ENCODE measurements at places on chromosomes 5 and 9.
A peak's percentile ranks its signal among the peaks of the same experiment; 100 is the strongest.

- no peak for DNase-seq
These were observed 60.2 kb downstream of the OSTF1 start for GRCh38 chr9:75148561-75148960.

DNA sequence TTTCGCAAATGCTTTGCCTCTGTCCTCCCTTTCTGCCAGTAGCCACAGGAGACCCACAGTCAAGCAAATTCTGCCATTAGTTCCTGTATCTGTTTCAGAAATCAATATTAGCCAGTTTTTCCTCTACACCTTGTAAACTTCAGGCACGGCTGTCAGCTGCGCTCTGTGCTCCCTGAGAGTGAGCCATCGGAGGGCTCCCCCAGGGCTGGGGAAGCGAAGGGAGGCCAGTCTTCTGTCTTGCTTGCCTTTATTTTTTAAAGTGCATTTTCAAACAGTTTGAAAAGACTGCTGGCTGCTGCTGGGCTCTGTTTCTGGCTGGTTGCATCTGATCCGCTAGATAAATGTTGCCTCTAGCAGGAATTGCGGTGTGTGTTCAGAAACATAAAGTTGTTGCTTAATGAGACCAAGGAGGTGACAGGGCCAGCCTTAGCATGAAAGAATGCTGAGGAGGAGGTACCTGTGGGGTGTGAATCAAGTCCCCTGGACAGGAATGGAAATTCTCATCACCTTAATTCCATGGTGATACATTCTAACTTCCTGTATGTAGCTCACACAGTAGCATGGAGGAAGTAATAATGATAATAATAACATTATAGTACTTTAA is 421.7 kb upstream of the KIF2A start:
- DNase-seq = no peak

- DNase-seq = no peak
These were observed 199.4 kb downstream of the SREK1 start for GRCh38 chr5:66343370-66344071.

- DNase-seq = no peak
These were observed 235.7 kb downstream of the HSPA4 start for GRCh38 chr5:133287500-133287899.

DNA sequence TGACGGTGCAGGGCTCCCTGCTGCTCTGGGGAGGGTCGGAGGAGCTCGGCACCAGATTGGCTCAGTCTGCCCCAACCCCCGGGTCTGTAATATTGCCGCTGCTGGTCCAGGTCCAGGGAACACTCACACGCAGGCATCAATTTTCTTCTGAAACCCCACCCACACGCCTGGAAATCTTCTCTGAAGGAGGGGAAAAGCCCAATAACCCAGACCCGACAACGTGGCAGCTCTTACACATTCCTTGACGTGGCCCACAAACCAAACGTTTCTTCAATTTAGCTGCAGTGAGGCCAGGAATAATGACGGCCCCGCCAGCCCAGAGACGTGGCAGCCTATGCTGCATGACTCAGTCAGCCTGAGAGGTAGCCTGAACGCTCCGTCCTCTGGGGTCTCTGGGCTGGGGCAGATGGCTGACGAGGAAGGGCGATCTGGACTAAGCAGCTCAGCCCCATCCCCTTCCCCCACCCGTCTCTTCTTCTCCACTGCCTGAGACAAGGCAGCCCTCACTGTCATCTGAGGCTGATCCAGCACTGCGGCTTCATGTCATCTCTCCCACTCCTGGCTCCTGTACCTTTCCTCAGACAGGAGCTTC is 9.9 kb upstream of the SPARC start:
- no peak for DNase-seq

DNA sequence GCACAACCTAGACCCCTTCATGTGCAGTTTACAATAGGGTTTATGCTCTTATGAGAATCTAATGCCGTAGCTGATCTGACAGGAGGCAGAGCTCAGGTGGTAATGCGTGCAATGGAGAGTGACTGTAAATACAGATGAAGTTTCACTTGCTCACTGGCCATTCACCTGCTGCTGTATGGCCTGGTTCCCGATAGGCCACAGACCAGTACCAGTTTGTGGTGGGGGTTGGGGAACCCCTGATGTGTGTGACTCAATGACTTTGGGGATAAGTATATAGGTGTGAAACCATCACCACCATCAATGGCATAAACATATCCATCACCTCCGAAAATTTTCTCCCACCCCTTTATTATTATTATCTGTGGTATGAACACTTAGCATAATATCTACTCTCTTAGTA is 42.1 kb downstream of the TLR4 start:
- DNase-seq = no peak

DNA sequence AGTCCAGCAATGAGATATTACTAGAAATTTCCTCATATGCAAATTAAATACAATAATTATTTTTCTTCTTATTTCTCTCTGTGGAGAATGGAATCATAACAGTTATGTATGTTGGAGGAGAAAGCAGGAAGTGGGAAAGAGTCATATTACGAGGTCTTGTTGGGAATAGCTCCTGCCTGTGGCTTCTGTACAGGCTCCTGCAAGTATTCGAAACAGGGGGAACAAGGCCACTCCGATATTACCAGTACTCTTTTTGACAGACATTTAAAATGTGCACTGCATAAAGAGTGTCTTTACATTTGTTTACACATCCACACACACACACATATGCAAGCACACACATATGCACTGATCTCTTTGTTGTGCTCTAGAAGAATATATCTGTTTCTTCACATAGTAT is 812.0 kb upstream of the ZNF608 start:
- DNase-seq = no peak

GRCh38 chr9:133162861-133163503 is 732 bp downstream of the GBGT1 start:
- no peak for DNase-seq

DNA sequence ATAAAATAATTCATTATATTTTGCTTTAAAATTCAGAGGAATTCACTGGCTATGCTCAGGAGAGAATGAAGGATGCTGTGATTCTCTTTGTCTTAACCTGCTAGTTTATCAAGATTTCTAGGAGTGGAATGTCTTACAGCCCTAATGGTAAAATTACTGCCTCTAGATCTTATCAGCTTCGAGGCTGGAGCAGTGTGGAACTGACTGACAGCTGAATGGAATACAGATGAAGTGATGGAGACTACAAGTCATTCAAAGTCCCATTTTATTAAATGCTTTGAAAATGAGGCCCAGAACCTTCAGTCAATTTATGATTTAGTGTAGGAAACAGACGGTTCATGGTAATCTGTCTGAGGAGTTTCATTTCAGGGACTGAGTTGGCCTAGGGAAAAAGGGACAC is 202.1 kb downstream of the RFX3 start:
- DNase-seq = no peak

DNA sequence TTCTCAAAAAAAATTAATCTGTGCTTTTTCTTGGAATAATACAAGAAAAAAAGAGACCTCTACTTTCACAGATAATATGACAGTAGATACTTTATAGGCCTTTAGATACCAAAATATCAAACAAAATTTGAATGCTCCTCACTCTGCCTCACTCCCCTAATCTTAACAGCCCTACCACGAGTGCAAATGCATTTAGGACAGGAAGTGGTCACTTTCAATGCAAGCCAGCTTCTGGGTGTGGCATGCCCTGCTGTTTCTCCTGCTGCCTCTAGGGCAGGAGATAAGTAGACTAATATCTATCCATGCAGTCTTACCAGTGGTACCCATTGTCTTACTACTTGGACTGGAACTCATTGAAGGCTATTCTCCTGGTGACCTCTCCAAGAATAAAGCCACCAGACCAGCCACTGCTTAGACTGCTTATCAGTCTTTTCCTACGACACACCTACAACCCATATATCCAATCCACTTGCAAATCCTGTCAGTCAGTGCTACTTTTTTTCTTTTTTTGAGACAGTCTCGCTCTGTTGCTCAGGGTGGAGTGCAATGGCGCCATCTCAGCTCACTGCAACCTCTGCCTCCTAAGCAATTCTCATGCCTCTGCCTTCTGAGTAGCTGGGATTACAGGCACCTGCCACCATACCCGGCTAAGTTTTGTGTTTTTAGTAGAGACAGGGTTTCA is 23.0 kb downstream of the FRRS1L start:
- no peak for DNase-seq

DNA sequence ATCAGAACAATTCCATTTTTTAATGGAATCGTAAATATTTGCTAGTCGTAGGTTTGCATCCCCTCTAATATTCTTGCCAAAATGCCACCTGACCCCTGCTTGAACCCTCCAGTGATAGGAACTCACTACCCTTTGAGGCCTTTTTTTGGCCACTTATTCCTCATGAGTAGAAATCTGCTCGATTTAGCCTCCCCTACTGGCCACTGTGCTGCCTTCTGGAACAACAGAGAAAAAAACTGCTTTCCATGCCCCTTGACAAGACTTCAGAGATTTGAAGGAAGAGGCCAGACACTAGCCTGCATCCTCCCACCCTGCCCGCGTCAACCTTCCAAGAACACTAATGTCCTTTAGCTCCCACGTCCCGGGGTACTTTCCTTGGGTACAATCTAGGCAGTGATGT is 4.1 kb downstream of the CCDC69 start:
- DNase-seq = no peak

- DNase-seq = no peak
These were observed 189.3 kb downstream of the DEPDC1B start for GRCh38 chr5:60510663-60511062.

- no peak for DNase-seq
These were observed 345.4 kb upstream of the EFNA5 start for GRCh38 chr5:108016101-108016500.

GRCh38 chr5:52947208-52947607 is 41.9 kb upstream of the ITGA2 start:
- DNase-seq = no peak

GRCh38 chr5:141814064-141814964 is 63.9 kb downstream of the PCDH1 start:
- peak; percentile 8 for DNase-seq

DNA sequence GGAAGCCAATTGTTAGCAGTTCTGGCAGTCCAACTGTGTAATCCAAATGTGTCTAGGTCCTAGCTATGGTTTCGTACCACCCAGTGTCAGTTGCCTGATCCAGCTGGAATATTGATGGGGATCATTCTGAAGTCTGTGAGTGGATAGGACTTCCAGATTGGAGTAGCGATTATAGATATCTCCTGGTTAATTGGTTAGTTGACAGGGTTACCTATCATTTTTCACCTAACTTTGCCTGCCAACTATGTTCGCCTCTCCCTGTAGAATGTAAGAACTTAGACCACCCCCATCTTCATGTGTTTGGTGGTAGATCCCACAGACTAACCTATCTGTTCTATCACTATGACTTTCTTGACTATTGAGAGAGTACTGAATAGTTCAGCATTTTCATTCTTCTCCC is 59.9 kb downstream of the TEK start:
- DNase-seq = no peak

GRCh38 chr5:151612689-151613427 is 21.7 kb upstream of the FAT2 start:
- DNase-seq = peak; percentile 7

- no peak for DNase-seq
These were observed 103.2 kb downstream of the MED27 start for GRCh38 chr9:131976157-131977108.

- DNase-seq = no peak
These were observed 32.4 kb upstream of the CTNNA1 start for GRCh38 chr5:138720840-138721239.

- DNase-seq = no peak
These were observed 76.4 kb downstream of the HAPLN1 start for GRCh38 chr5:83644301-83644700.

DNA sequence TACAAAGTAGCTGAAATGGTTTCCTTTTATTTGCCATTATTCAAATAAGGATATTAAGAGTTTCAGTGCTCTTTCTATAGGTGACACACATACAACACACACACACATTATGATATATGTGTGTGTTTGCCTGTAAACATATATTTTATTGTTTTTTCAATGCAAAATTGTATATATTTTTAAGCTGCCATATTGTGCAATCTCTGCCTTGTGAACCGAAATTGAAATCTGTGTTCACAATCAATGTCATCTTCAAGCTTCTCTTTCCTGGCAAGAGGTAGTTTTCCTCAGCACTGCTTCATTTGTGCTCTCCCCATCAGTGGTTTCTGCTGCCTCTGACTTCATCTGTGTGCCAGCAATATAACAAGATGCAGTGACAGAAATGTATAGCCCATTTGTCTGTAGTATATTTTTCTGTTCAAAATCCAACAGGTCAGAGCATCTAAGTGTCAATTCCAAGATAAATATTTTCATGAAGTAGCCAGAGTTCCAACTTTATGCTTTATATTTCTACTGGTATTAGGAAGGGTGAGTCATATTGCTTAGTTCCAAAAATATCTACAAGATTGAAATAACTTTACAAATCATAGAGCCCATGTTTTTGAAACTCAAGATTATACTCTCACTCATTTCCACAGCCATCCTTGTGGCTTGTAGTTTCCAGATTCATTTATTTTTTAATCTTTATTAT is 1704.8 kb upstream of the CDH9 start:
- DNase-seq = no peak

DNA sequence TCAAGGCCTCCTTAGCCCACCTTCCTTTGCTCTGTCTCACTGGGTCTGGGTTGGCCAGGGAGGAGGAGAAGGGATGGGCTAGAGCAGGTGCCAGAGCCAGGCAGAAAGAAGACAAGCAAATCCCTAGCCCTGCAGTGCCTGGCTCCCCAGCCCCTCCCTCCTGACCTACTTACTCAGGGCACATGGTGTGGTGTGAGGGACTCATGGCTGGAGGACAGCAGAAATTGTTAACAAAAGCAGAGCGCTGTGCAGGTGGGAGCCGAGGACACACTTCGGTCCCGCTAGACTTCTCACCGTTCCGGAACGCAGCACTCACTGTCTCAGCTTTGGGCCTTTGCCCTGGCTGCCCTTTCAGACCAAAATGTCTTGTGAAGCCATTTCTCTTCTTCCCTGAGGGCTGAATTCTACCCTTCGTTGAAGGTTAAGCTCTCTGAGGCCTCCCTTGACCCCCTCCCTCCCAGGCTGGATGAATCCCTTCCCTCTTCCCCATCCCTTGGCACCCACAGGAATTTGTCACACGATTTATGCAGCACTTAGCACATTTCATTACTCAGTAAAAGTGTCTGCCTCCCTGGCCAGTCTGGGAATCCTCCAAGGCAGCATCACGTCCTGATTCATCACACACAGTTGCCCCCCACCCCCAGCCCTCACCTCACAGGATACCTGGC is 263.9 kb upstream of the TRPC7 start:
- DNase-seq = no peak

GRCh38 chr5:6356578-6357164 is 21.7 kb downstream of the MED10 start:
- no peak for DNase-seq

GRCh38 chr5:56735849-56736641 is 79.3 kb upstream of the MAP3K1 start:
- DNase-seq = no peak

DNA sequence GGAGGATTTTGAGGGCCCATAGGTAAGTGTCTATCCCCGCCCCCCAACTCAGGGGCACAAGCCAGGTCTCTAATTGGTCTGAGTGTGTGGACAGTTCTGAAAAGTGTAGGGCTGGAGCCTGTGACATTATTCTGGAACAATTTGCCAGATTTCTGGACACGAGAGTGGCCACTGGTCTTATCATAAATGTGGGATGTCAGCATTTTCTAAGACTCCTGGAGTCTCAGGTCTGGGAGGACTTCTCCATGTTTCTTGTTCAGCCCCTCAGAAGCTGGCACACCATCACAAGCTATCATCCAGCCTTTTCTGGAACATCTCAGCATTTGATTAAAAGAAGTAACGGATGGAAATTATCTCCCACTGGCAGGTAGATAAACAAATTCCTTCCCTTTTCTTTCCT is 141.4 kb downstream of the SEC61B start:
- no peak for DNase-seq
